ENCODE measurements at places on chromosomes 3 and 15.

- DNase-seq: no peak
These were observed 19.9 kb downstream of the NDUFB4 start for GRCh38 chr3:120615847-120616609.

- DNase-seq: no peak
These were observed 280.7 kb downstream of the ZNF621 start for GRCh38 chr3:40805456-40805855.

DNA sequence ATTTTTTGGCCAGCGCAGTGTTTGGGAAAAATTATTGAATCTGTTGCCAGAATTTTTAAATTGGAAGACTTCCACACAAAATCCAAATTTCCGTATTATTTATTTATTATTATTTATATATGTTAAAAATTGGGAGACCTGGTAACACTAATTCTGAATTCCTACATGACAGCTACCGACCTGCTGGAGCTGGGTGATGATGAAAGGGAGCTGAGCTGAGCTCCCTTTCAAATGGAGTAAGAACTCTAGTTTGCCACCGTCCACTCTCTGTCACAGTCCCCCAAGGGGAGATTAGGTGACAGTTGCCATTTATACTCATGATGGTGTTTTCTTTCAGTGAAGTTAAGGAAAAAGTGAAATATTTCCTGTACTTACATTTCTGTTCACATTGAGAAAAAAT, 1.4 kb downstream of the CRTC3 start:
- no peak for DNase-seq

- no peak for DNase-seq
These were observed 24.5 kb downstream of the TMEM266 start for GRCh38 chr15:76084256-76084655.

GRCh38 chr3:156388497-156389448, 166.1 kb downstream of the SSR3 start:
- no peak for DNase-seq

DNA sequence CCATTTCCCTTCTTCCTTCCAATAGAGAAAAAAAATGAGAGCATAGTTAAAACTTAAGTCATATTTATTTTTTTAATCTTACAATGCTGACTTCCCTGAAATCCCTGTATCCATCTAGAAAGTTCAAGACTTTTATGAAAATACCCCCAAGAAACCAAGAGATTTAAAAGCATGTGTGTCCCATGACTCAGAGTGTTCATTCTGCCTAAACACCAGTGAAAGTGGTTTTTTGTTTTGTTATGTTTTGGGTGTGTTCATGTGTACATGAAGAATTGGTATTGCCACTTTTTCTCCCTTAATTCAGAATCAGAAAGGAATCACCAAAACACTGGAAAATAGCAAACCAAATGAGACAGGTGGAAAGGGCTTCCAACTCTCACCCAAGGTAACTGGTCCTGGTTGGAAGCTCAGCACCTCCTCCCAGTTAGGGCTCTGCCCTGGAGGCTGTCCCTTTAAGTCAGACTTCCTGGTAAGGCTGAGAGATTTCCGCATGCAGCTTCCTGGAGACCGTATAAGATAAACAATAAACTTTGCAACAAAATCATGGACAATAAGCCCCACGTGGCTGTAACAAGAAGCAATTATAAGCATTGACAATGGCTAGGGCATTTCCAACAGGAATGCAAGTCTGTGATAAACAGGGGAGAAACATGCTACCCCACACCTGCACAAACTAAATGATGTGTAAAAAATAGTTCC, 121.9 kb upstream of the ARHGEF3 start:
- peak; percentile 37 for DNase-seq

DNA sequence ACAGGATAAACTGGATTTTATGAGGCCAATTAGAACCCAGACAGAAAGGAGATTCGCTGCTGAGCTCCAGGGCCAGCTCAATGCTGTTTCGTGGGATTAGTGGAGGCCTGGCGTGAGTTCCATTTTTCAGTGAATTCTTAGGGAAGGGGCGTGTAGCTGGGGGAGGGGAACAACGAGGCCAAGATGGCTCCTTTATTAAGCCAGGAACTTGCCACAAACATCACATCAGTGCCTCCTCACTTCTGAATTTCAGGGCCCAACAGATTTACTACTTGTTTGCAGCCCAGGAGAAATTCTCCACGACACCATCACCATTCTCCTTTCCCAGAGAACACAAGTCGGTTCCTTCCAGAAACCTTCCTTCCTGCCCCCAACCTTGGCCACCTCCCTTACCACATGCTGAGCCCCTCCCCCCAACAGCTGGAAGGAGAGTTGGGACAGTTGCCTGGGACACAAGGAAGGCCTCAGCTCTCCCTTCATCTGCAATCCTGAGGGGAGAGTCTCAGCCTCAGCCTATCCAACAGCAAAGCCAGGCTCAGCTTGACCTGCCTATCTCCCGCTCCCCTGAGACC, 5.8 kb downstream of the IGDCC4 start:
- no peak for DNase-seq

- DNase-seq: no peak
These were observed 2.3 kb upstream of the SOX14 start for GRCh38 chr3:137761563-137762503.

GRCh38 chr3:64732576-64732975, 44.8 kb upstream of the ADAMTS9 start:
- DNase-seq: no peak

GRCh38 chr3:60333710-60334109, 917.5 kb downstream of the FHIT start:
- DNase-seq: no peak

DNA sequence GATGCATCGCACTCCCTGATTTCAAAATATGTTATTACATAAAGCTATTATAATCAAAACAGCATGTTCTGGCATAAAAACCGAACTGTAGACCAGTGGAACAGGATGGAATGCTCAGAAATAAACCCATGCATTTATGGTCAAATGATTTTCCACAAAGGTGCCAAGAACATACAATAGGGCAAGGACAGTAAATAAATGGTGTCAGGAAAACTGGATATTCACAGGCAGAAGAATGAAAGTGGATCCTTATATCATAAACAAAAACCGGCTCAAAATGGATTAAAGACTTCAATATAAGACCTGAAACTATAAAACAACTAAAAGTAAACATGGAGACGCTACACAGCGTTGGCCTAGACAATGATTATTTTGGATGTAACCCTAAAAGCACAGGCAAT, 22.6 kb downstream of the USP50 start:
- no peak for DNase-seq

DNA sequence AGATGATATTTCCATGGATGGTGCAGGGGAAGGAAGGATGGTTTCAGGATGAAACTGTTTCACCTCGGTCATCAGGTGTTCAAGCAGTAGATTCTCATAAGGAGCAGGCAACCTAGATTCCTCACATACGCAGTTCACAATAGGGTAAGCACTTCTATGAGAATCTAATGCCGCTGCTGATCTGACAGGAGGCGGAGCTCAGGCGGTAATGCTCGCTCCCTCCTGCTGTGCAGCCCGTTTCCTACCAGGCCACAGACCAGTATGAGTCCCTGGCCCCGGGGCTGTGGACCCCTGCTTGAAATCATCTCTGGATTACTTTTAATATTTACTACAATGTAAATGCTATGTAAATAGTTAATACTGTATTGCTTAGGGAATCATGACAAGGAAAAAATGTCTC, 241.8 kb downstream of the ROBO2 start:
- no peak for DNase-seq
